Stimulated activated CD8-positive, alpha-beta memory T cell treated with anti-CD3 and anti-CD28 coated beads, Interleukin-2, amount 100 ng/mL, for 1 hour (primary cell): ENCODE measurements at places on chromosomes 5 and 9.

- no peak for DNase-seq
Measured at GRCh38 chr5:155254399-155254798, 240.8 kb downstream of the KIF4B start.

DNA sequence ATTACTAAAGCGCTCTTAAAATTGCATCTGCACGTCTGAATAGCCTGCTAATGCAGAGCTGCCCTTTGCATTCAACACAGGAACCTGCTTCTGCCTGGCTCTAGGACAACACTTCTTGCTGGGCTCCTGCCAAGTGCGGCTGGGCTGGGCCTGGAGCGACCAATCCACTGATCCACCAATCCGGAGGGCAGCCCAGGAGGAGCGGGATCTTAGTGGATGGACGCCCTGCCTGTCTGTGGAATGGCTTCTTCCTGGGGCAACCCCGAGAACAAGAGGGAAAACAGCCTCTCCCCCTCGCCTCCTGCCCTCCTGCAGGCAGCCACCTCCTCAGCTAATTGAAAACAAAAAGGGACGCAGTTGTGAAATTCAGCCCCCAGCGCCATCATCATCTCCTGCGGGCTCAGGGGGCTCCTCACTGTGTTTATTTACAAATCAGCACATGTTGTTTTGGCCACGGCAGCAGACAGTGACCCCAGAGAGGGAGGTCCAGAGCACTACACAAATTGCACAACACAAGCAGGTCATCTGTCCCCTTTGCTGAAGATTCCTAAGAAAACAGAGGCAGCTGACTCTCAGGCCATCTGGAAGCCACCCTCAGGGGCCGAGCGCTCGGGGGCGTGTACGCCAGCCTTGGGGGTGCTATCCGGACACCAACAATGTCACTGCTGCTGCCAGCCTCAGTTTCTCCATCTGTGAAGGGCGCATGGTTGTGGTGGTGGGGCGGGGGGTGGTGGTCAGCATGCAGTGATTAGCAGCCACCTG is 57.3 kb downstream of the GADD45G start:
- no peak for DNase-seq

DNA sequence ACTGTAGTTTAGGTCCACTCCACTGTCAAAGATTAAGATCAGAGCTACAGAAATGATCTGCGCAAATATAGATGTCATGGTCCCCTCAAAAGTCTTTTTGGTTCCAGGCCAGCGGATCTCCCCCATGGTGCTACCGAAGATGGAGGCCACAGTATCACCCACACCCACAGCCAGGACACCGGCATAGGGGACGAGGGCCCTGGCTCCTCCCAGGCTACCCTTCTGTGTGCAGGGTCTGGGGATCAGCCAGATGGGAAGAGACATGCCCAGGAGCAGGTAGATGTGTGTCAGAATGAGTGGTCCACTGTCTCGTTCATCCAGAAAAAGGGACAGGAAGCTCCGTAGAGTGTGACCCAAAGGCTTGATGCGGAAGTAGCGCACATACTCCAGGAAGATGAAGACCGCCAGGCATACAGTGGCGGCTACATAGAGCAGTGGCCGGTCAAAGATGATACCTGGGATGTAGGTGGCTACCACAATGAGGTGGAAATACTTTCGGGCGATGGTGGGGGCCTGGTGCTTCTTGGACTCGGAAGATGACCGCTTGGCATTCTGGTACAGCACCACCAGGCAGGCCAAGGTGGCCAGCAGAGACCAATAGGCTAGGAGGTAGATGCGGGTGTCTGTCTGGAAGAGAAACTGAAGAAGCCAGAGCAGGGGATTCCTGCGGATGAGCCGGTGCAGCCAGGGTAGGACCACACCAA is 1.5 kb downstream of the DOLK start:
- no peak for DNase-seq

- DNase-seq = no peak
Measured at GRCh38 chr9:83675466-83675865, 32.3 kb downstream of the UBQLN1 start.

GRCh38 chr9:86486891-86487837 is 133.0 kb upstream of the TUT7 start:
- no peak for DNase-seq

DNA sequence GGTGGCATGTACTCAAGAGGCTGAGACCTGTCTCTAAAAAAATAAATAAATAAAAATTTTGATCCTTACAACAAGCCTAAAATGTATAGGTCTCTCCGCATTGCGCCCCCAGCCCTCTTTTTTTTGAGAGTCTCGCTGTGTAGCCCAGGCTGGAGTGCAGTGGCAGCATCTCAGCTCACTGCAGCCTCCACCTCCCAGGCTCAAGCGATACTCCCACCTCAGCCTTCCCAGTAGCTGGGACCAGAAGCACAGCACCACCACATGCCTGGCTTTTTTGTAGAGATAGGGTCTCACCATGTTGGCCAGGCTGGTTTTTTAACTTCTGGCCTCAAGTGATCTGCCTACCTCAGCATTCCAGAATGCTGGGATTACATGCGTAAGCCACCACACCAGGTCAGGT is 2.2 kb upstream of the GARIN3 start:
- DNase-seq = no peak

- DNase-seq = no peak
Measured at GRCh38 chr5:150138551-150139265, 16.9 kb downstream of the PDGFRB start.

DNA sequence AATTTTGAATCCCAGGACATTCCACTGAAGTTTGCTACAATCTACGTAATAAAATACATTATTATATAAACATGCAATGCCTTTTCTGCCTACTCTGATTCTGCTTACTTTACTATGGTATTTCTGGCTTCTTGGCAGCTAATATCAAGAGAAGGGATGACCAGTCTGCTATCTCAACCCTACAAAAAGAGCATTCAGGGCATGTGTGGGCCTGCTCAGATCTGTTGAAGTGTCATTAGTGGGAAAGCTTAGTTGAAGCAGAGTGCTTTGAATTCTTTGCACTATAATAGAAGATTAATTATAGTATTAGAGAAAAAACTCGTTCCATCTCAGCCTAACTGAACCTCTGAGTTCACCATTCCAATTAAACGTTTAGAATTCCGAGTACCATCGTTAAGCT is 339.5 kb upstream of the ISL1 start:
- no peak for DNase-seq

DNA sequence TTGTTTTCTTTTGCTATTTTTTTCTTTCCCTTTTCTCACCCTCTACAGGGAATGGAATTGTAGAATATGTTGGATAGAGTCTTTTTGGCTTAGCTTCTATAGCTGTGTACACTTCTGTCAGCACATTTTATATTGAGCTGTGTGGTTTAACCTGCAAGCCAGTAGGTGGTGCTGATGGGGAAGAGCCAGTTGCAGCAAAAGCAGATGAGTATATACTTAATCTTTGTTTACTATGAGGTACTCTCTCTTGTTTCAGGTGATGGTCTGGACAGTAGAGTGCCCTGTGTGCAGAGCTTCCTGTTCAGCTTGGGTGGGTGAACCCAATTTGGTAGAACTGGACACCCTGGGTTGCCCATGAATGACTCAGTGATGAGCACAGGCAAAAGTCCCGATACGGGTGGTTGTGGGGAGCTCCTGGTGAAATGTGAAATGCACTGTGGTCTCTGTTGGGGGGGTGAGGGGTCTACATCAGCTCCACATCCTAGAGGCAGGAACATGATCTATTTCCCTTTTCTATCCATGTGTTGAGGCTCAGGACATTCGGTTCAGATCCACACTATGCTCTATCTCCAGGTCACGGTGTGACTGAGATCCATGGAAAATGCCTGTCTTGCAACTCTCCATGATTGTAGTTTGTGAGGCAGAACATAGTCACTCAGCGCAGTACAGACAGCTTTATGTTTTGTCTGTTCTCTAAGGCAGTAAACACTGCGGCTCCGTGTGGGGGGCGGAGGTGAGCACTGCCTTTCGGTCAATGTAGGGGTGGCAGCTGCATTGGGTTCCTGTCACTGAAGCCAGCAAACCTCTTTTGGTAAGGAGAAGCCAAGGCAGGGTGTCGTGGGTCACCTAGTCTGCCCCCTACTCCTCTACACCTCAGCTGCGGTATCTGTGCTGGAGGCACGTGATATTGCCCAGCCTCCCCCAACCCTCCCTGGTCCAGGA is 353.2 kb downstream of the PRR16 start:
- DNase-seq = no peak

GRCh38 chr9:95102572-95102971 is 214.9 kb downstream of the FANCC start:
- no peak for DNase-seq

DNA sequence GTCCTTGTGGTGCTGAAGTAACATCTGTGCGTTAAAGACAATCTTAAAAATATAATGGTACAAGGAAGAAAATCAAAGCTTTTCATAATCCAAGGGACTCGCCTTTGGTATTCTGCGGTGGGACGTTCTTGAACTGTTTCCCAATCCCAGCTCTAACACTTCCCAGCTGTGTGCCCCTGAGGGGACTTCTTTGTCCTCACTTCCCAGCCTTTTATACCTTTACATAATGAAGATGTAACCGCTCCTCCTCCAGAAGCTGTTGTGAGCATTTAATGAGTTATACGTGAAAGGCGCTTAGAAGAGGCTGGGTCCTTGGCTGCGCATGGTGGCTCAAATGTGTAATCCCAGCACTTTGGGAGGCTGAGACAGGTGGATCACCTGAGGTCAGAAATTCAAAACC is 16.9 kb downstream of the STK10 start:
- no peak for DNase-seq

DNA sequence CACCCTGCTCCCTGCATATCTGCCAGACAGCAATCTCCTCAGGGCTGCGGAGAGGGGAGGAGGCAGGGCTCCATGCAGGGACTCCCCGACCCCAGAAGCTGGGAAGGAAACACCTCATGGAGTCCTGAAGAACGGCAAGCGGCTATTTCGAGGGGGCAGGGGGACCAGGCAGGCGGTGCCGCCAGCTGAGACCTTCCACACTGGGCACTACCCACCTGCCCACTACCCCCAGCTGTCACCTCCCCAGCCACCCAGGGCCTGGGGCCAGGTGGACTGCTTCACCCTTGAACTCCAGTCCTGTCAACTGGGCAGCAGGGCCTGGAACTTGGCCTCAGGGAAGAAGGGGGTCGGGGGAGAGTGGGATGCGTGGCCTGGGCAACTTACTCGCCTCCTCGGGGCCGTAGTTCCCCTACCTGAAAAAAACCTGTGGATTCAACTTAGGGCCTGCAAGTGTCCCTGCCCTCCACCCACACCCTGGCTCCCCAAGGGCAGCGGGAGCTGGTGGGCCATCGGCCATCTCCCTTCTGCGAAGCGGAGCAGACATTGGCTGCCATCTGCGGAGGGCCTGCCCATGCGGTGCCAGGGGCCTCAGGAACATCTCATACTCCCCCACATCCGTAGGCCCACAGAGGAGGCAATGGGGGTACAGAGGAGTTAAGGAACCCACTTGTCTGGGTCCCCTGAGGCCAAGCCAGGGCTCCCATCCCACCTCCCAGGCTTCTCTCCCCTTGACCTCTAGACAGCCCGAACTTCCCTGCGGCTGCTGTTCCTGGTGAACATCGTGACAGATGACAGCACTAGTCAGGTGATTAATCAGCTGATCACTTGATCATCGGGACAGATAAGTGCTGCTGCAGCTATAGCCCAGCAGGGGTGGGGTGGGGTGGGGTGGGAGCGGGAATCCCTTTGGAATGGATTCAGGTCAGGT is 18.5 kb upstream of the RALGDS start:
- no peak for DNase-seq

- DNase-seq = no peak
Measured at GRCh38 chr5:28313953-28314352, 1275.6 kb upstream of the CDH9 start.

- no peak for DNase-seq
Measured at GRCh38 chr9:135100725-135101410, 13.4 kb downstream of the OLFM1 start.

DNA sequence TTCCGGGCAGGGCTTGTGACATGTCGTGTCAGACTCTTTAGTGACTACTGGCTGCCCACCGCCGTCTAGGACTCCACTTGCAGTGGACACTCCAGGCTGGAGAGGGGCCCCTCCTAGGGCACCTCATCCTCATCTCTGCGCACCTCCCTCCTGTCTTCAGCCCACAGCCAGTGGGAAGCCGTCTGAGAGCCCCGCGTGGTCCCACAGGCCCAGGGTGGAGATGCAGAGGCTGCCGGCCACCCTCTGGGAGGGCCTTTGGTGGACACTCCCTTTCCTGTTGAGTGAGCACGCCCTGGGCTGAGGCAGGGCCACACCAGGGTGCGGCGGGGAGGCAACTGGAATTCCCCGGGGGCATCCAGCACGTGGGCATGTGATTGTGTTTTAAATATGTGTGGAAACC is 80.5 kb downstream of the IRX2 start:
- no peak for DNase-seq

GRCh38 chr9:138118601-138119071 is 241.1 kb downstream of the CACNA1B start:
- no peak for DNase-seq

- no peak for DNase-seq
Measured at GRCh38 chr9:34547960-34548611, 25.3 kb upstream of the ENHO start.

DNA sequence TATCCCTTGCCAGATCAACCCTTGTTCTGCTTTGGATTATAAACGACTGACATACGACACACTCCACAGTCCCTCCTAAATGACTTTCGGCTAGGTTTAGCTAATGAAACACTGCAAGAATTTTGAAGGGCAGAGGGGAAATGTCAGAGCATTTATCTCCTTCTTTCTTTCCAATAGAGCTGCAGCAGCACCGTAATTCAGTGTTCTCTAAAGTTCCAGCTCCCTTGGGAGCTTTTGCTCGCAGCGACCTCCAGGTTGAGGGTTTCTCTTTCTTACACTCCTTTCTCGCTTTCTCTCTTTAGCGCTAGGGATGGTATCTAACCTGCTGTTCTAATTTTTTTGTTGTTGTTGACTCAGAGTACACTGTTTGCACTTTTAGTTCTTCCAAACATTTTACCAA is 467.1 kb upstream of the ST8SIA4 start:
- no peak for DNase-seq

DNA sequence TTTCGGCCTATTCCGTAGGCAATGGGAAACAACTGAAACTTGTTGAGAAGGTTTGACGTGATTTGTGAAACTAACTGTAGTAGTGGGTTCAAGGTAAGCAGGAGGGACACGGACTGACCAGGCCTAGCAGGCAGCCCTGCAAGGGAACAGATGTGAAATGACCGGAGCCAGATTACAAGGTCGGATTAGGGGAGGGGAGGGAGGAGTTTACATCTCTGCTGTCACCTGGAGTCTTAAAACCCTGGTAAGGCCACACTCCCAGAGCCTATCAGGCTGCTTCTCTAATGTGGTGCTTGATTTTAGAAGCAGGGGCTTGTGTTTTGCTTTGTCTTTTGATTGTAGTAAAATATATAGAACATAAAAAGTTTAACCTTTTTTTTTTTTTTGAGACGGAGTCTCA is 3.5 kb upstream of the SPTAN1 start:
- no peak for DNase-seq

DNA sequence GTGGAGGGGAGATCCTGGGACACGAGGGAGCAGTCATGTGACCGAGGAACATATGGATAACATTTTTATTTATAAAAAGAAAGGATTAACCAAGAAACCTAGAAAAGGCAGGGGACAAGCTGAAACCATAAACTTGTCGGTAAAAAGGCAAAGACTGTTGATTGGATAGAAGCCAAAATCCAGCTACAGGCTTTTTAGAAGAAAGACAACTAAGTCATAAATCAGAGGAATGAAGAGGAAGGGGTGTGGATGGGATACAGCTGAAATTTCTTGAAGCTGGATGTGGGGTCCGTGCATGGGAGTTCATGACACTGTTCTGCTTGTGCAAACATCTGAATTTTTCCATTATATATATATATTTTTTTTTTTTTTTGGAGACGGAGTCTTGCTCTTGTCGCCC is 110.7 kb upstream of the PHYKPL start:
- no peak for DNase-seq
